ENCODE measurements at places on chromosomes 6 and 20.

DNA sequence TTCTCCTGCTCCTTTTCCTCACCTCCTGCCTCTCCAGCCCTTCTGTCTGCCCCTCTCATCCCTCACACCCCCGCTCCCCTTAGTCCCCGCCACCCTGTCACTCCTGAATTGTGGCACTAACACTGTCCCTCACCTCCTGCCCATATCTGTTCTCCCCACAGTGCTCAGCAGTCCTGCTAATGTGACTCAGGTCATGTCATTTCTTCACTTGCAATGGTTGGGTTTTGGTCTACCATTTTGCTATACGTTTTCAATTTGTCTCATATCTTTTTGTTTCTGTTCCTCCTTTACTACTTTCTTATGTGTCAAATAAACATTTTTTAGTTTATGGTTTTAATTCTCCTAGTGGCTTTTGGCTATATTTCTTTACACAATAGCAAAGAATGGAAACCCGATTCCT, 1.3 kb upstream of the HLA-B start:
- DNase-seq: no peak

- no peak for DNase-seq
Measured at GRCh38 chr6:53309059-53309900, 39.5 kb downstream of the ELOVL5 start.

GRCh38 chr6:109263873-109264700, 118.2 kb downstream of the CD164 start:
- no peak for DNase-seq

DNA sequence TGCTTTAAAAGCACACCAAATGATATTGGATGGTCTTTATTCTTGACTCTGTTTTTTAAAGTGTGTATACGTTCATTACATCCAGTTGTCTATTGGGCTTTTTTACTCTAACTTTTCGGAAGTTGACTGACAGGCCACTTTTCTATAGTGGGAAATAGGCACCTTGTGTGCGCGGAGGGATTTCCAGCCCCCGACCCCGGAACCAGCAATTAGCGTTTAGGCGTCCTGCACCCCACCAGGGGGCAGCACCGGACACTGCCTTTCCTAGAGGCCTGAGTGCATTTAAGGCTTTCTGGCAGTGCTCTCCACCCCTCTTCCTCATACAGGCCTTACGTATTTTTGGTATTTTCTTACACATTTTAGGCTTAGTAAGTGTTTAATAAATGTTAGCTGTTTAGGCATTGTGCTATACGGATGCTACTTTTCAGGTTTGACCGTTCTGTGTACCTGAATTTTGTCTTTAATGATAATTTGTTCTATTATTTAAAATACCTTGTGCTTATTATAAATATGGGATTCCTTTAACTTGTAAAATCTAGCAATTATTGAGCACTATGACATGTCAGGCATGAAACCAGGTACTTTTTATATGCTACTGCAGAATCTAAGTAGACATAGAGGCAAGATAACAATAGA, 231.8 kb downstream of the BCKDHB start:
- no peak for DNase-seq

GRCh38 chr6:110512991-110513390, 36.6 kb upstream of the SLC22A16 start:
- DNase-seq: no peak

GRCh38 chr6:37637562-37638413, 59.9 kb downstream of the MDGA1 start:
- no peak for DNase-seq

- no peak for DNase-seq
Measured at GRCh38 chr6:111481836-111482187, 1.2 kb downstream of the REV3L start.

DNA sequence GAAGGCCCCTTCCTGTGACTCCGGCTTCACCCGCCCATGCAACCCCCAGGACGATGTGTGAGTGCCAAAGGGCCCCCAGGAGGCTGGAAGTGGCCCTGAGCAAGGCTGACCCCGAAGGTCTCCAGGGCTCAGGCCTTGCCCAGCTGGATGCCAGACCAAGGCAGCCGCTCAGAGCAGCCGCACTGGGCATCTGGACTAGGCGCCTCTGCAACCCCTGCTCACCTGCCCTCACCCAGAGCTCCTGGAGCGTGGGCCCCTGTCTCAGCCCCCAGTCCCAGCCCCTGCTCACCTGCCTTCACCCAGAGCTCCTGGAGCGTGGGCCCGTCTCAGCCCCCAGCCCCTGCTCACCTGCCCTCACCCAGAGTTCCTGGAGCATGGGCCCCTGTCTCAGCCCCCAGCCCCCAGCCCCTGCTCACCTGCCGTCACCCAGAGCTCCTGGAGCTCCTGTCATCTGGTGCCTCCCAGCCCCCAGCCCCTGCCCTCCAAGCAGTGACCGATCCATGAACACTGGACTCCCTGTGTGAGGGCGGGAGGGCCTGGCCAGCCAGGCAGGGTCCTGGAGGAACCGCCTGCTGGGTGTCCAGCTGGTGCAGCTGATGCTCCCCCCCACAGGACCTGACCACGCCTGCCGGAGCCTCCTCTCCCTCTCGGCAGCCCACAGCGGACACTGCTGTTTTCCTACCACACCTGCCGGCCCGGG, 1.1 kb downstream of the SRMS start:
- no peak for DNase-seq

DNA sequence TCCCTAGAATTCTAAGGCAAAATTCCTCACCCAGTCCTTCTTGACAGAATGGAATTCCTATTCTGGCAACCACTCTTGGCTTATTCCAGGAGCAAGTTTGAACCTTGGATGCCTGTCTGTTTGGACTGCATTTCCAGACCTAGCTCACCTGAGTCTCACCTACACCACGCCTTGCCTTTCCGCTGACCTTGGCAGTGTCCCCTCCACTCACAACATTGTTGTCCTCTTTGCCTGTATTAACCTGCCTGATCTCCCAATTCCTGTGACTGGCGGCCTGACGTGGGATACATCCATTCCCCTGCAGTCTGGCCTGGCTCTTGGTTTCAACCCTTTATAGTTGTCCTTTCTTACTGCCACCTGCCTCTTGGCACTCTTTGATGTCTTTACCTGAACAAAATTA, 281.4 kb upstream of the SOX4 start:
- no peak for DNase-seq

DNA sequence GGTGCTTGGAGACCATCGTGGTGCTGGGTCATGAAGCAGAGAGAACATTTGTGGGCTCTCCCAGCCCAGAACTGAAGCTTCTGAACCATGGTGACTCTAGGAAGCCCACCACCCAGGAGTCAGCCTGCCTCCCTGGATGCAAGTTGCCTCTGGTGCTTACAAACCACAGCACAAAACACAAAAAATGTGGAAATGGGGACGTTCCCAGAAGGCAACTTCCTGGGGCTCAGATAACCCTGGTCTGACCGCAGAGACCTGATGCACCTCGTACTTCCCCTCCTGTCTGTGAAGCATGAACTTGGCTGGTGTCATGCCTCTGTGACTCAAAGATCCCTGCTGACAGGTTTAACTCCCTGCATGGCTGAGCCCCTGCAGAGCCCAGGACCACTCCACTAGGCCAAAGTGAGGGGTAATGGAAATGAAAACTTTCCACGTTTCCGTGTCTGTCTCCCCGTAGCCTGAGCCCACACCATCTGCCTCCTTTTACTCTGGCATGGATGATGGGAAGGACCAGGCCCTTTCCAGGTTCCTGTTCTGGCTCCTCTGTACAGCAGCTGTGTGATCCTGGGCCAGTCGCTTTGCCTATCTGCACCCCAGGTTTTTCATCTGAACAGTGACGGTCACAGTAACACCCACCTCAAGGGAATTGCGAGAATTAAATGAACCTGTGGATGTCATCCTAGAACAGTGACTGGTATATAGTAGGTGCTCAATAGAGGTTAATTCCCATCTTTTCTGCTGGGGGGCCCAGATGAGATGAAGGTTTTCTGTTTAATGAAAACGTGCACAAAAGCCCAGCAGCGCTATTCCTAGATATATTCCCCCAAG, 57.7 kb downstream of the PPP1R16B start:
- DNase-seq: no peak

- DNase-seq: no peak
Measured at GRCh38 chr6:22558288-22558882, 11.0 kb upstream of the HDGFL1 start.

GRCh38 chr6:166169549-166170421, 2.1 kb upstream of the TBXT start:
- no peak for DNase-seq

DNA sequence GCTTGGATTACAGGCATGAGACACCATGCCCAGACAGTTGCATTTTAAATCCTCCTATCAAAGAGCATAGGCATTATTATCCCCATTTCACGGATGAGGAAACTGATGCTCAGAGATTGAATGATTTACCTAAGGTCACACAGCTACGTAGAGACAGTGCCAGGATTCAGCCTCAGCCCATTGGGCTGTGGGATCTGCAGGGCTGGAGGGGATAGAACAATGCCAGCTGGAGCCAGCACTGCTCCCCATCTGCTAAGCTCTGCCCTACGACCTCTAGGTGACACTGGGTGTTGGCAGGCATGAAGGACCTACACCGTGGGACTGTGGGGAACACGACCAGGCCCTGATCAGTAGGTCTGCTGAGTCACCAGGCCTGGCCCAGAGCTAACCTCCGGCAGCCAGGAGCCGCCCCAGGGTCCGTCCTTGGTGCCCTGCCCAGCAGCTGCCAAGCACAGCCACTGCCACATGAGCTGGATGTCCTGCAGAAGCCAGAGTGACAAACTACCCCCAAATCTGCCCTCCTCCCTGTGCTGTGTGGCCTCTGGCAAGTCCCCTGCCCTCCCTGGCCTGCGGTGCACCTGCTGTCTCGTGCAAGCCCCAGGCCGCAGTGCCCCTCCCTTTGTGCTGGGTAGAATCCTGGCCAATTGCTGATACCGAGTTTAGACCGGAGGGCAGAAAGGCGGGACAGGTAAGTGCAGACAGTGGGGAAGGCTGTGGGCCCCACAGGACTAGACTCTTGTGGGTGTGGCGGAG, 47.6 kb upstream of the PTGIS start:
- peak; percentile 42 for DNase-seq

- no peak for DNase-seq
Measured at GRCh38 chr20:47343007-47343472, 13.5 kb downstream of the ZMYND8 start.

GRCh38 chr20:64106981-64107735, at the start of gene NPBWR2:
Gene NPBWR2, minus strand, starts transcription at chr20:64107565. Its CDS starts 734 bp downstream, at chr20:64106831.
- DNase-seq: no peak

- no peak for DNase-seq
Measured at GRCh38 chr6:63926950-63927927, 291.6 kb downstream of the PHF3 start.

GRCh38 chr6:160258346-160259142, at the start of gene SLC22A2:
Gene SLC22A2, minus strand, starts transcription at chr6:160258821. Its CDS starts 64 bp downstream, at chr6:160258757.
- no peak for DNase-seq

DNA sequence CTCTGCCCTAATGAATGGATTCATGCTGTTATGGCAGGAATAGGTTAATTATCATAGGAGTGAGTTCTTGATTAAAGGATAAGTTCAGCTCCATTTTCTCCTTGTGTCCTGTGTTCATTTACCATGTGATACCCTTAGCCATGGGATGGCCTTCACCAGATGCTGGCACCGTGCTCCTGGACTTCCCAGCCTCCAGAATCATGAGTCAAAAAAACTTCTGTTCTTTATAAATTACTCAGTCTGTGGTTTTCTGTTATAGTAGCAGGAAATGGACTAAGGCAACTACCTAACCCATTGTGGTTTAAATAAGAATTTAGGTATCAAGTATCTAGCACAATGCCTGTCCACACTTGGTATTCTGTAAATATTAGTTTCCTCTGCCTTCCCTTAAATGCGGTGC, 223.5 kb downstream of the MEI4 start:
- DNase-seq: no peak

- DNase-seq: no peak
Measured at GRCh38 chr6:111745186-111745585, 128.1 kb downstream of the FYN start.

DNA sequence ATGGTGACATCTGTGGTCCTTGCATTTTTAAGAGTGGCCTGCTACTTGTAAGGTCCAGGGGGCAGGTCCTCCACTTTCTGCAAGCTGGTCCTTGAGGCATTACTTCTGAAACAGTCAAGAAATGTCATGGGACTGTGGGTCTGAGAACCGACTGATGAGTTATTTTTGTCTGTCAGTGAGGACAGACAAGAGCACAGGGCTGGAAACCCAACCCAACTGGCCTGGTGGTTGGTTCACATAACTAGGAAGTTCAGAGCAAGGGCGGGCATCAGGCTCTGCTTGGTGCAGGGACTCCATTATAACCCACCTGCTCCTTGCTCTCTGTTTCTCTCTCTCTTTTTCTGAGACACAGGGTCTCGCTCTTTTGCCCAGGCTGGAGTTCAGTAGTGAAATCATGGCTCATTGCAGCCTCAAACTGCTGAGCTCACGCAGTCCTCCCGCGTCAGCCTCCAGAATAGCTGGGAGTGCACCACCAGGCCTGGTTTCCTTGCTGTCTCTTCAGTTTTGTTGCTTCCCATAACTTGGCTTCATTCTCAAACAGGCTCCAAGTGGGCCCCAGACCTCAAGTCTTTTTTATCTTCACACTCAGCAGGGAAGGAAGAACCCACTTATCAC, 9.2 kb downstream of the CST3 start:
- no peak for DNase-seq

DNA sequence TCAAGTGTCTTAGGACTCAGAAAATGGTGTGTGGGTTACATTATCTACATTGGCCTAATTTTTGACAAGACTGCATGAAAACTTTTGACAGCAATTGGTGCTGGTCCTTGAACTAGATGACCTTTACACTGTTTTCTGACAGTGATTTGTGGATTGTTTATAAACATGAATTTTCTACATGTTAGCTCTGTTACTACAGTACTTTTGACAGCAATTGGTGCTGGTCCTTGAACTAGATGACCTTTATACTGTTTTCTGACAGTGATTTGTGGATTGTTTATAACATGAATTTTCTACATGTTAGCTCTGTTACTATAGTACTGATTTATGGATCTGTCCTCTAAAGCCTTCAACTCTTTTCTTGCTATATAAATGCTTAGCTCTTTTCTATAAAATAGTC, 16.7 kb downstream of the KCTD20 start:
- no peak for DNase-seq

GRCh38 chr6:146441907-146442306, 101.7 kb upstream of the RAB32 start:
- no peak for DNase-seq

DNA sequence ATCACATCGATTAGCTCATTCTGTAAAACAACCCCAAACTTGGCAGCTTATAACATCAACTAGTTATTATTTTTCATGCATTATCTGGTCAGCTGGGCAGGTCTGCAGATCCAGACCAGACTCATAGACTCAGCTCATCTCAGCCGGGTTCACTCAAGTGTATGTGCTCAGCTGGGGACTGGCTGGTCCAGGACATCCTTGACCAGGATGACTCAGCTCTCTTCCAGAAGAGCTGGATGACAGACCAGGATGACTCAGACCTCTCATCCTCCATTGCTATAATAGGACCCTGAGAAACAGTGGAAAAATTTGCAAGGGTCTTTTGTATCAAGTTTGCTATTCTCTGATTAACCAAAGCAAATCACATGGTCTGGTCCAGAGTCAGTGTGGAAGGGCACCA, 312.5 kb upstream of the PLCB4 start:
- peak; percentile 92 for DNase-seq

GRCh38 chr6:87126501-87126900, 28.9 kb upstream of the ZNF292 start:
- no peak for DNase-seq

GRCh38 chr6:27668442-27669294, 195.8 kb upstream of the ZNF184 start:
- DNase-seq: peak; percentile 64

- DNase-seq: peak; percentile 82
Measured at GRCh38 chr6:163986313-163986712, 571.8 kb downstream of the QKI start.

All from RCC 7860 (cell line).